DMS153 (cell line): ENCODE measurements at places on chromosomes 13 and 19.

DNA sequence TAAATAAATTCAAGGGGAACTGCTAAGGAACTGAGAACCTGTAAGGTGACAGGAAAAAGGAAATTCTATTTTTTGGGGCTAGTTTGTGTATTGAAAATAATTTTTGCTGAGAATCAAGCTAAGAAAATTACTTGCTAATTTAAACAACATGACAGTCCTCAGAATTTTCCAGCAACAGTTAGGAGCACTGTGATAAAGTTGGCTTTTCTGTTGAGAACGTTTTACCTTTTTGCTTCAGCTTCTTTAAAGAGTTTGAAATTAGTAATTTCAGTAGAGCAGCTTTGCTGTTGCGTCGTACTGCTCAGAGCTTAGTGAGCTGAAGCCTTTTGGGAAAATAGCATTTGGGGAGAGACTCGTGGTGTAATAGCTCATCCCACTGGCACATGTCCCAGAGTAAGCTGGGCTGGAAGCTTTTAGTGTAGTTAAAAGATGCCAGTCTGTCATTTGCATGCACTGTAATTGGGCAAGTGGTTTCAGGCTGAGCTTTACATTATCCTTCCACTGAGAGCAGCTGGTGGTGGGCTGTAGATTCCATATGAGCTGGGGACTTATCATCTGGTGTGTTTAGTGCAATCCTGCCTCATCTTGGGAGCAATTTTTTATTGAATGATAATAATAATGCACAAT is 69.8 kb downstream of the LRCH1 start:
- no peak for DNase-seq

GRCh38 chr13:63636316-63636993 is 2220.8 kb upstream of the PCDH20 start:
- no peak for DNase-seq

GRCh38 chr19:18589380-18590272 is 1.0 kb downstream of the REX1BD start:
- DNase-seq = peak; percentile 71

DNA sequence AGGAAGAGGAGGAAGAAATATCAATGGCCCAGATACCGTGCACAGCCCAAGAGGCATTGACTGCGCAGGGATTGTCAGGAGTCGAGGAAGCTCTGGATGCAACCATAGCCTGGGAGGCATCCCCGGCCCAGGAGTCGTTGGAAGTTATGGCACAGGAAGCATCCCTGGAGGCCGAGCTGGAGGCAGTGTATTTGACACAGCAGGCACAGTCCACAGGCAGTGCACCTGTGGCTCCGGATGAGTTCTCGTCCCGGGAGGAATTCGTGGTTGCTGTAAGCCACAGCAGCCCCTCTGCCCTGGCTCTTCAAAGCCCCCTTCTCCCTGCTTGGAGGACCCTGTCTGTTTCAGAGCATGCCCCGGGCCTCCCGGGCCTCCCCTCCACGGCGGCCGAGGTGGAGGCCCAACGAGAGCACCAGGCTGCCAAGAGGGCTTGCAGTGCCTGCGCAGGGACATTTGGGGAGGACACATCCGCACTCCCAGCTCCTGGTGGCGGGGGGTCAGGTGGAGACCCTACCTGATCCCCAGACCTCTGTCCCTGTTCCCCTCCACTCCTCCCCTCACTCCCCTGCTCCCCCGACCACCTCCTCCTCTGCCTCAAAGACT is 36.0 kb downstream of the KEAP1 start:
- DNase-seq = no peak

GRCh38 chr19:13996928-13997630 is 9.0 kb downstream of the RFX1 start:
- DNase-seq = no peak

DNA sequence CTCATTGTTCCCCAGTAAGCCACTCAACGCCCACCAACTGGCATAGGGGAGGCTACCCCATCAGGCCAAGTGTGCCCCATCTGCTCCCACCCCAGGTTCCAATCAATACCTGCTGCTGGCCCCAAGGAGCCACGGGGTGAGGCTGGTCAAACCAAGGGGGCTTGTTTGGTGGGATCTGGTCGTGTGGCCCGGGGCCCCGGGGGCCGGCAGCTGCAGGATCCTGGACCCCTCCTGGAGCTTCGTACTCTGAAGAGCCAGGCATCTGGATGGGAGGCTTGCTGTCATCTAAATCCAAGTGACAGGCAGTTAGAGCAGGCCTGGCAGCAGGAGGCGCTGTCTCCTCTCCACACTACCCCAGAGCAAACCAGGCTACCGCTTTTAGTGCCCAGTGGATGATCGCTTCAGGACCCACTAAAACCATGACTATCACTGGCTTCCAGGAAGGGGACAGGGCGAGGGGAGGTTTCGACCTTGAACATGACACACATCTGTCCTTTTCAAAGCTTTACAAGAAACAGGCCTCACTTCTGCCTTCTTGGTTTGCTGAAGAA is 14.2 kb downstream of the CHERP start:
- DNase-seq = no peak

- DNase-seq = no peak
These were observed 38.2 kb downstream of the ARRDC2 start for GRCh38 chr19:18046059-18046718.

- no peak for DNase-seq
These were observed 2.0 kb upstream of the IL17D start for GRCh38 chr13:20701461-20701860.

GRCh38 chr19:37855098-37855497 is 51.3 kb downstream of the WDR87 start:
- no peak for DNase-seq

DNA sequence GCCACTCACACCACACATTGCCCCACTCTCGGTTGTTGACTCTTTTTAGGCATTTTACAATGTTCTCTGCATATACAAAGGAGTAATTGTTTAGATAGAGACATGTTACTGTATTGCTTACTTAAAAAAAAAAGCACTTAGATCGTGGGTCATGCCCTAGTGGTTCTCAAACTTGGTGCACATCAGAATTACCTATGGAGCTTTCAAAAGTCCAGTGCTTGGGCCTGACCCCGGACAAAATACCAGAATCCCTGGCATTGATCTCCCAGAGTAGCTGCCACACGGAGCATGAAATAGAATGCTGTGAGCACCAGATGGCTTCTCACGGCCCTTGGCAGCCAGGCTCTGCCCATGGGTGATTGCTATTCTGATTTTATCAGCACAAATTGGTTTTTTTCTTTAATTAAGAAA is 20.0 kb downstream of the ACP7 start:
- no peak for DNase-seq

- peak; percentile 82 for DNase-seq
These were observed 329.9 kb downstream of the FOXO1 start for GRCh38 chr13:40336228-40337221.

- DNase-seq = no peak
These were observed 27.8 kb downstream of the ERCC5 start for GRCh38 chr13:102873653-102874052.

GRCh38 chr13:30791354-30792001 is 56.1 kb downstream of the ALOX5AP start:
- no peak for DNase-seq

GRCh38 chr13:30065181-30065580 is 214.8 kb upstream of the UBL3 start:
- DNase-seq = no peak

DNA sequence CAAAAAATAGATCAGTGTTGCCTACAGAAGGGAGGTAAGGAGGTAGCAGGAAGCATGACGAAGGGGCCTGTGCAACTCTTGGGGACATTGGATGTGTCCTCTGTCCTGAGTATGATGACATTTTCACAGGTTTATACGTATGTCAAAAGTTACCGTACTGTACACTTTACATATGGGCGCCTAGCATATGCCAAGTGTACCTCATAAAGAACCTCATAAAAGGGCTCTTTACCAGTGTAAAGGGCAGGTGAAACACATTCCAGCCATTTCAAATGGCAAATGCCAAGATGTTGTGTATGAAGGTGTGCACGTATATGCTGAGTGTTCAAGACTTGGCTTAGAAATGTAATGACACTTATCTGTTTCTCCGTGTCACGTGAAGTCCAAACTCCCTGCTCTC is 573.4 kb downstream of the EFNB2 start:
- no peak for DNase-seq

DNA sequence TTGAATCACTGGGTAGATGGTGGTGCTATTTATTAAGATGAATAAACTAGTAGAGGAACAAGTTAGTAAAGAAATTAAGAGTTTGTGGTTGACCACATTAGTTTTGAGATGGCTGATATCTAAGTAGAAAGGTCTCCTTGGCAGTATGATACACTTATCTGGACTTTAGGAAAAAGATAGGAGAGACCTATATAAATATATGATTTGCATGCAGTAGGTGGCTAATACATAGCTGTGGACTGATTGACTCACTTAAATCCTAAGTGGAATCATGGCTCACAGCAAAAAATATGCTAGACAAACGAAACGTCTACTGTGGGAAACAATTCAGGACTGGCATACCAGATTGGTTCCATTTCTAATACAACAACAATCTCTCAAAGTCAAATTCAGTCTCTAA is 92.0 kb downstream of the CAB39L start:
- DNase-seq = no peak

GRCh38 chr13:21079761-21080592 is 18.6 kb upstream of the LATS2 start:
- DNase-seq = no peak

DNA sequence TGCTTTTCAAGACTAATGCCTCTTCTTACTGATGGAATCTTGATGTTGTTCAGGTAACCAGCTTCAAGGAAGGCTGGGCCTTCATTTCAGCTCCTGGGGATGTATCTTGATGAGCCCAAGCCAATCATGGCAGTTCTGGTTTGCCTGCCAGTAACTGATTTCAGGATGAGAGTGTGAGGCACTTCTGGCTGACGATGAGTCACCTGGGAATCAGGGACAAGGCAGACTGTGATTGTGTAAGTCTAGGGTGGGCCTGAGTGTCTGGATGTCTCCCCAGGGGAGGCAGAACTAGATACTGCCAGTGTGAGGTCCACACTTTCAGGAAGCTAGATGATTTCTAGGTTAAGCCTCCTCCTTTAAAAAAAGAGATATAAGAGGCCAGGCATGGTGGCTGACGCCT is 77.3 kb upstream of the KL start:
- no peak for DNase-seq

DNA sequence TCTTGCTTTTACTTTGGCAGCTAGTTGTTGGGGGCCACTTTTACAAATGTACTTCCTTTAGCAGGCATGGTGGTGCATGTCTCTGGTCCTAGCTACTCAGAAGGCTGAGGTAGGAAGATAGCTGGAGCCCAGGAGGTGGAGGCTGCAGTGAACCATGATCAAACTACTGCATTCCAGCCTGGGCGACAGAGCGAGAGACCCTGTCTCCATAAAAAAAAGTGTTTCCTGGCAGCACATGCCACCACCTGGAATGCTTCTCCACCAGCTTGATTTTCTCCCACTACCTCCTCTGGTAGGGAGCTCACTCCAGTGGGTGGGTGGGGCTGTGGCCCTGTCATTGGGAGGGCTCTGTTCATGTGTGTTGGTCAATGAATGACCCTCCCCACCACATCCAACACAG is 12.5 kb downstream of the FZR1 start:
- no peak for DNase-seq

- peak; percentile 92 for DNase-seq
These were observed 129.9 kb downstream of the GPC6 start for GRCh38 chr13:93356469-93356868.

DNA sequence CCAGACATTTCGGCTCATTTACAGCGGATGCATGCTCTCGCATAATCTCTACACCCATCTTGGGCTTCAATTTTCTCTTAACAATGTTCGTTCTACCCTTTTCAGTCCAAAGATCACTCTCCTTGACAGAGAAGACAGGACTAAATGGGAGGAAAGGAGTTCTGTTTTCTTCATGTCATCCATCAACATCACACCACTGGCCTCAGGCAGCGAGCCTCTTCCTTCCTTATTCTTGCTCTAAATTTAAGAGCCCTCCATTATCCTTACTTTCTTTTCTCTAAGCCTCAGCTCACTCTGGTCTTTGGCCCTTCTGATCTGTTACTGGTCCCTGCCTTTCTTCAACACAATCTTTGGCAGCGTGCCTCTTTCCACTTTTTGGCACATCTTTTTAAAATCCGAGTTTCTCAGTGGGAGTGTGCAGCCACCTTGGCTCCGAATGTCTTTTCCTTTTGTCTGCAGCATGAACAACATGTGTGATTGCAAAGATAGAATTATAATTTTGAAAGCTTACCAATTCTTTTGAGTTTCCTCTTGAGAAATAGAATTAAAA is 98.7 kb downstream of the FAM216B start:
- DNase-seq = no peak

- no peak for DNase-seq
These were observed 5.3 kb upstream of the CD79A start for GRCh38 chr19:41871573-41872383.

DNA sequence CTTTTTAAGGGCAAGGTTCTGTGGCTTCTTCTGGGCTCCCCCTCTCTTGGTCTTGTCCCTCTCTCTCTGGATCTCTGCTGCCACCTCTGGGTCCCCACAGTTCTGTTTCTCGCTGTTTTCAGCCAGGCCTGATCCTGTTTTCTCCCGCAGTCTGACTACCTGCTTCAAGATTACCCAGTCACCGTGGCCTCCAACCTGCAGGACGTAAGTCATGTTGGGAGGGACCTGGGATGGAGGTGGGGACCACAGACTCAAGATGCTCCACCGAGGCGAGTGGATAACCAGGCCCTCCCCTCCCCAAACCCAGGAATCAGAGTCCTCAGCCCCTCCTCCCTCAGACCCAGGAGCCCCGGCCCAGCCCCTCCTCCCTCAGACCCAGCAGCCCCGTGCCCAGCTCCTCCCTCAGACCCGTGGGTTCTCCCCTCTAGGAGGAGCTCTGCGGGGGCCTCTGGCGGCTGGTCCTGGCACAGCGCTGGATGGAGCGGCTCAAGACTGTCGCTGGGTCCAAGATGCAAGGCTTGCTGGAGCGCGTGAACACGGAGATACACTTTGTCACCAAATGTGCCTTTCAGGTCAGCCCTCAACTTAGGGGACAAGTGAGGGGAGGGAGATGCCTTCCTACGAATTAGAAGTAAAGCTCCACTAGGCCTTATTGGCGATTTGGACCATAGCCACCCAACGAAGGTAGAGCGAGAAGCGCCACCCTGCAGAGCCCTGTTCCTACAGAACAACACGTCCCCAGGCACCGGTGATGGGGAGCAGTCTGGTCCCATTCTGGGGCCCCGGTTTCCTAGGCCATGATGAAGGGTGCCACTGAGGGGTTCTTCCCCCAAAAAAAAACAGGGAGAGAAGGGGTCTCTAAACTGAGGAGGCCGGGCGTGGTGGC is 2.2 kb downstream of the FLT3LG start:
- DNase-seq = no peak

- peak; percentile 15 for DNase-seq
These were observed 263 bp downstream of the RHPN2 start for GRCh38 chr19:33064458-33064791.

DNA sequence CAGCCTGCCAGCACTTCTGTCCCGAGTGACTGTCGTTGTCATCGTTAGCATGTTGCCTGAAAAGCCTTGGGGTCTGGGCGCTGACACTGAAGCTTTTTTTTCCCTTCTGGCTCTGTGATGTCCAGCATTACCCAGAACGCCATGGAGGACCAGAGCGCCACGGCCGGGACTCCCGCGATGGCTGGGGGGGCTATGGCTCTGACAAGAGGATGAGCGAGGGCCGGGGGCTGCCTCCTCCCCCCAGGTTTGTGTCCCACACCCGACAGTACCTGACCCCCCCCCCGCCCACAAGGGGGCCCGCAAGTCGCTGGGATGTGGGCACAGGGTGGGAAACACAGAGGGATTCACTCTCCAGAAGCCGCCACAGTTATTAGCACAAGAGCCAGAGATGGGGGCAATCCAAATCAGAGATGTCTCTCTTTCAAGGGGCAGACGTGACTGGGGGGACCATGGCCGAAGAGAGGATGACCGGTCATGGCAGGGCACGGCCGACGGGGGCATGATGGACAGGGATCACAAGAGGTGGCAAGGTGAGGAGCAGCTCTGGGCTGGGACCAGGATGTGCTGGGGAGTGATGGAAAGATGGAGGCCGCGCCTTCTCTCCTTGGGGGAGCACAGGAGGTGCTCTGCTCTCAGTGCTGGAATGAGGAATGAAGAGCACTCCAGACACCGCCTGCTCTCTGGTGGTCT is 13.2 kb downstream of the MICOS13 start:
- DNase-seq = no peak
